RWPE2 (cell line): ENCODE measurements at places on chromosomes 5 and 9.

- no peak for DNase-seq
Measured at GRCh38 chr9:110464321-110464720, 115.2 kb downstream of the SVEP1 start.

DNA sequence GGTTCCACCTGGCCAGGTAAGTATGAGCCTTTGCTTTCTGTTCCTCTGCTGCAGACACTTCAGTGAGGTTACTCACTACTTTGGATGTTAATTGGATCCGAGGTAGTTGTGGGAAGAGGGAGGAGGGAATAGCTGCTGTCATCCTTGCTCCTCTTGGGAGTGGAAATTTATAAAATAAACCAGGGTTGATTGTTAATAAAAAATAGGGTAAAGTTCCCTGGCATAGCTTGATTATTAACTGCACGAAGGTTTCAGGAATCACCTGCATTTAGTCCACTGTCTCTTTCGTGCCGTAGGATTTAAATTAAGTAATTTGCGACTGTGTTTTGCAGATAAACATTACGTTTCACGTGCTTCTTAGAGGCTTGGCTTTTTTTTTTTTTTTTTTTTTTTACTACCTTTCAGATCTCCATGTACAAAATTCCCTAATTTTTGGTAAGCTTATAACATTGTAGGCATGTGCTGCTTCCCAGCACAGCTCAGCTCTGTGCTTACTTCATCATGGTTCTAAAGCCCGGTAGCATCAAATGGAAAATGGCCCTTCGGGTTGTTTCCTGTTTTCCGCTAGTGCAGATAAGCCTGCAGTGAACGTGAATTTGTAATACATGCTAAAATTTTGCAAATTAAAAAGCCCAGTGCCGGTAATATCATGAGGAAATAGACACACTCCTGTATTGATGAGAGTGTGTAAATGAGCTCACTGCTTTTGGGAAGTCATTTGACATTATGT lies 26.9 kb upstream of the LTC4S start:
- DNase-seq: no peak

- DNase-seq: no peak
Measured at GRCh38 chr9:99076483-99077171, 28.3 kb upstream of the TGFBR1 start.

GRCh38 chr9:115225459-115226116 lies 107.6 kb upstream of the TNC start:
- DNase-seq: no peak

DNA sequence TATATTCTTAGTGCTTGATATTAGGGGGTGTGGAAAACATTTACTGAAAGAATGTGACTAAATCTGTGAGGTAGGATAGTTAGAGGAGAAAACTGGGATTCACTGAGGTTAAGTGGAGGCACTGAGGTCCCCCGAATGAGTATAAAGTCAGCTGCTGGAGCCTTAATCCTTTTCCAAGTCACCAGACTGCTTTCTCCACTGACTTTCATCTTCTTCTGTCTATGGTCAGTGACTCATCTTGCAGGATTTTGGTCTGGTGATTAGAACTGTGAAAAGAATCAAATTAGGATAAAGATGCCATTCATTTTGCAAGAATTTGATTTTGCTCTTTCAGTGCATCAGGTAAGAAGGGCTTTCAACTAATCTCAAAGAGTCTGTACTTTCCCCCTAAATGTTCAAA lies 89.3 kb upstream of the ALDH1A1 start:
- DNase-seq: no peak

- DNase-seq: no peak
Measured at GRCh38 chr5:135186662-135187522, 152.9 kb upstream of the PITX1 start.

GRCh38 chr5:65808251-65808741 lies 86.3 kb downstream of the NLN start:
- DNase-seq: no peak

DNA sequence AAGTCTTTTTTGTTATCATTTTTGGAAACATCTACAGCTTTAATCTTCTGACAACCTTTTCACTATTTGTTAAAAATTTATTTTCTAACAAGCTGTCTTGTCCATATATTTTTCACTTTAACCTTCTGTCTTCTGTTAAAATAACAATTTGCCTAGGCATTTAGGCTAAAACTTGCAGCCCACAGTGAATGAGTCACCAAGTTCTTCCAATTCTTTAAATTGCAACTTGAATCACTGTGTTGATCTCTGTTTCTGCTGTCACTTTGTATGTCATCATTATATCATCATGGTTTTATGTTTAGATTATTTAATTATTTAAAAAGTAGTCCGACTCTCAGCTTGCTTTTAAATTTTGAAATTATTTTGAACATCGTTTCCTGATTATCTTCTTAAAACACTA lies 473.8 kb upstream of the PTPRD start:
- no peak for DNase-seq
